ENCODE measurements at places on chromosomes 7 and 10.

GRCh38 chr7:158572000-158572828 lies 15.4 kb downstream of the PTPRN2 start:
- no peak for DNase-seq

- no peak for DNase-seq
Observed at GRCh38 chr10:131272897-131273451, 38.5 kb downstream of the TCERG1L start.

DNA sequence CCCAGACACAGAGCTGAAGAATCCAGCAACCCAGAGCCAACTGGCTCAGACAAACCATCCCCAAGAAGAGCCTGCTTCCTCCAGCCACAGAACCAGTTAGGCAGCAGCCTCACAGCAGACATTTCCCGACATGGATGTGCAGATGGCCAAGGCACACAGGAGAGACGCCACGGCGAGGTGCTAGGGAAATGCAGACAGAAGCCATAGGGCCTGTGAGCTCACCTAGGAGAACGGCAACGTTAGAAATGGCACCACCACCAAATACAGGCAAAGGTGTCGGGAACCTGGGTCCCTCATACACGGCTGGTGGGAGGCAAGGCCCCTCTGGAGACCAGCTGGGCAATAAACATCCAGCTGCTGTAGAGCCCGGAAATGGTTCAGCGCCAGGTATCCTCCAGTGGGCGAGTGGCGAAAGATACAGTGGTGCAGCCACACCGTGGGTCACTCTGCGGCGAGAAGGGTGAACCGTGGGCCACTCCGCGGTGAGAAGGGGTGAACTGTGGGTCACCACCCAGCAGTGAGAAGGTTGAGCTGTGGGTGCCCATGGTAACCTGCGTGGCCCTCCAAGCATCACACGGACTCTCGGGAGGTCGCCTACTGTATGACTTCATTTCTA lies 31.2 kb downstream of the JAKMIP3 start:
- no peak for DNase-seq

GRCh38 chr10:78869508-78870454 lies 199.0 kb upstream of the ZMIZ1 start:
- no peak for DNase-seq

GRCh38 chr7:40243076-40243475 lies 108.3 kb downstream of the SUGCT start:
- no peak for DNase-seq

DNA sequence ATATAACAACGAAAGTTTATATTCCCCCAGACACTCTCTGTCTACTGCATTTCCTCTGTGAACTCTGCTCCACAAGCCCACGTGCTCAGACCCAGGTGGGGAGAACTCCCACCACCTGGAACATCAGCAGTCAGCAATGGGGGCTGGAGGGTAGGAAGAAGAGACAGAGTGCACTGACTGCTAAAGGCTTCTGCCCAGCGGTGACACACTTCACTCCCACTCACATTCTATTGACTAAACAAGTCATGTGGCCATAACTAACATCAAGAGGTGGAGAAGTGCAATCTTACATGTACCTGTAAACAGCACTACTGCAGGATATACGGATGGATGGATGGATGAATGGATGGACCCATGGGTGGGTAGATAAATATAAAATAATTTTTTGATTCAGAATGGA lies 122.2 kb downstream of the MPP7 start:
- no peak for DNase-seq

Data from stimulated activated CD8-positive, alpha-beta memory T cell treated with anti-CD3 and anti-CD28 coated beads, Interleukin-15, amount 100 ng/mL, for 48 hours (primary cell).